Activated CD4-positive, alpha-beta T cell treated with anti-CD3 and anti-CD28 coated beads, Interleukin-2, Interleukin-4, amounts not matched to agents 100 ng/mL and 50 ng/mL, durations not matched to agents 16 hours and 8 hours (primary cell): ENCODE measurements at places on chromosomes 13 and 19.

GRCh38 chr19:19151418-19151817 is 13.1 kb upstream of the TMEM161A start:
- DNase-seq, result no peak

DNA sequence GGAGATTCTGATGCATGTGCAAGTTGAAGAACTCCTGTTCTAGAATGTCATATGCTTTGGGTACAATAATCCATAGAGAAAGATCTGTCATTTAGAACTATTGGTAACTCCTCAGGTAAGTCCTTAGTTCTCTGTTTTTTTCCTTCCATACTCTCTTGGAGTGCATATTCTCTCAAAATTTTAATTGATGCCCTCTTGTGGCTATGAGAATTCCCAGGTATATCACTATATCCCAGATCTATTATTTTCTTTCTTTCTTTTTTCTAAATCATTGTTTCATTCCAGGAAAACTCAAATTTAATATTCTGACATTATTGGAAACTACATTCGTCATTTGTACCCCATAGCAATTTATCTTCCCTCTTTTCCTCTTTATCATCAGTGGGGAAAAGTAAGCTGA is 485.4 kb downstream of the KLF5 start:
- DNase-seq, result no peak

DNA sequence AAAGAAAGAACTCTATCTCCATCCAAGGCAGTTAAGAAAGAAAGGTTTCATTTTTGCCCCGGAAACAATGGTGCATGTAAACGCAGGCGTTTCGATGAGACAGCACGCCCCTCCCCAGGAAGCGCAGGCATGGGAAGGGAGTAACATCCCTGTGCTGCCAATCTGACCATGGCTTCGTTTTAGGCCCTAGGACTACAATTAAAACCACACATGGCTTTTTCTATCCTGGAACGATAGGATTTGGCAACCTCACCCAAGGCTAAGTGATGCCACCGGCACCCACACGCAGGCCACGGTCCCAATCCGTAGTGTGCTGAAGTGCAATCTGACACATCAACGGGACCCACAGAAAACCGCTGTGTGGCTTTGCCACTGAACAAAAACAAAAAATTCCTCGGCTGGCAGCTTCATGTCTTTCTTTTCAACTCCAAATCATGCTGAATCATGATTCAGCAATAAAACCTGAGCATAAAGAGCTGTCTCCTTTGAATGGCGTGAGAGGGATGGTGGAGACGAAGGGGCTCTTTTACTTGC is 24.2 kb downstream of the RANBP3 start:
- DNase-seq, result peak; percentile 44

DNA sequence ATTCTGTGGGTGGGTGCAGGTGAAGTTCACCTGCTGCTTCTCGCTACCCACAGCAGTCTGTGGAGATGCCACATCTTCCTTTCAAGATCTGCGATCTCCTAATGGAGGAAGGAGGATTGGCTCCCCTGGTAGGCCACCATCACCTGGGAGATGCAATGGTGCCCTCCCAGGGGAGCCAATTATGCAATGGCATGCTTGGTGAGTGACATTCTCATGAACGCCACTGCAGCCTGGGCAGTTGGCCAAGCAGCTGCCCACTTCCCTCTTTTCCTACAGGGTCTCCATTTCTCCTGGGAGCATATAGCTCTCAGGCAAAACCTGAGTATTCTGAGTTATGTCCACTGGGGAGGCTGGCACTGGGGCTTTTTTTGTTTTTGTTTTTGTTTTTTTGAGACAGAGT is 83.5 kb upstream of the KCTD15 start:
- DNase-seq, result no peak

- DNase-seq, result no peak
These were observed 107.0 kb upstream of the GPR12 start for GRCh38 chr13:26867451-26868091.

- DNase-seq, result no peak
These were observed 128.2 kb downstream of the MZT1 start for GRCh38 chr13:72599178-72599743.

DNA sequence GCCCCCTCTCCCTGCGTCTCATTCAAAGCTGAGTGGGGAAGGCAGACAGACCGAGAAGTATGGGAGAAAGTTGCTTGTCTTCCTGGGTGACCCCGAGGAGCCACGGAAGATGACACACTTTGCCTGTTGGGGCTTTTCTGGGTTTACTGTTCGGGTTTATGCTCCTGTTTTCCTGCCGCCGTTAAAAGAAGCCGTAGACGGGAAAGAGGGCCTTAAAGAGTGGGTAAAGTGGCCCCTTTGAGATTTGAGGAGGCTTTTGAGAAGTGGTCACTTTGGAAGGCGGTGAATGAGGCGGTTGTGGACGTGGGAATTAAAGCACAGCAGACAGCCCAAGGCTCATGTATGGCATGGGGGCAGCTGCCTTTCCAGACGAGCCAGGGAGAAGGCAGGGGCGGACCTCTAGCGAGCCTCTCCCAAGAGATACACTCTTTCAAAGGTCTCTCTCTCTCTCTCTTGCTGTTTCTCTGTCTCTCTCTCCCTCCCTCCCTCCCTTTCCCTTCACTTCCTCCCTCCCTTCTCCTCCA is 493 bp upstream of the LHFPL6 start:
- DNase-seq, result no peak

- no peak for DNase-seq
These were observed 119.1 kb downstream of the KLF12 start for GRCh38 chr13:74015137-74015536.

GRCh38 chr19:47243776-47244547 is 12.4 kb upstream of the CCDC9 start:
- peak; percentile 95 for DNase-seq

DNA sequence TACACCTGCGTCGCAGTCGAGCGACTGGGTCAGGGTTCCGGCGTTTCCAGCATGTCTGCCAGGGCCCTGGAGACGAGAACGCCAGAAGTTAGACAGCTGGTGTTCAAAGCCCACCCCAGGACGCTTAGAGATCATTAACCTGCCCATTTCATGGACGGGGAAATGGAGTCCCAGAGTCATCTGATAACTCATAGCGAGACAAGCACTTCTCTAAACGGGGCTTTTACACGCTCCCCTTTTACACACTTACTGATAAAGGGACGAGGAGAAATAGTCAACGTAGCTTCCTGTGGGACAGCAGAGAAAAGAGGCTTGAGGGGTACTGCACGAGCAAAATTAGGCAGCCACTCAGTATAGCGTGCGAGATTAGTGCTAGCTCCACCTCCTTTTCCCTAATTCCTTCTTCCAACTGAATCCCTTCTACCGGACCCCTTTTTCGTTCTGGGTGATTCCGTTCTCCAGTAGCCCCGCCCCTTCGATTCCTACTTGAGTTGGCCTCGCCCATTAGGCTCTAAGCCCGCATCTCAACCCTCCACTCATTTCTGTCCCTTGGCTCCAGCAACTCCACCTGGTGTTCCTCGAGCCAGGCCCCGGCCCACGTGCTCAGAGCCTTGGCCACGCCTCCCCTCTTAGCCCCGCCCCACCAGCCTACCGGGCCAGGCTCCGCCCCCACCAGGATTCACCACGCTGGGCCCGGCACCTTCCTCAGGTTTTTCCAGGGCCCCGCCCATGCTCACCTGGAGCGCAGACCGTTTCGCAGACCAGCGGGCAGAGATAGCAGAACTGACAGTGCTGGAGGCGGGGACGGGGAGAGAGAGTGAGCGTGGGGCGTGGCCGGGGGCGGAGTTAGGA is 3.7 kb downstream of the HRC start:
- no peak for DNase-seq

GRCh38 chr19:33376423-33376822 is 2.9 kb downstream of the CEBPG start:
- no peak for DNase-seq

- no peak for DNase-seq
These were observed 368.0 kb downstream of the FGF14 start for GRCh38 chr13:102033857-102034331.

DNA sequence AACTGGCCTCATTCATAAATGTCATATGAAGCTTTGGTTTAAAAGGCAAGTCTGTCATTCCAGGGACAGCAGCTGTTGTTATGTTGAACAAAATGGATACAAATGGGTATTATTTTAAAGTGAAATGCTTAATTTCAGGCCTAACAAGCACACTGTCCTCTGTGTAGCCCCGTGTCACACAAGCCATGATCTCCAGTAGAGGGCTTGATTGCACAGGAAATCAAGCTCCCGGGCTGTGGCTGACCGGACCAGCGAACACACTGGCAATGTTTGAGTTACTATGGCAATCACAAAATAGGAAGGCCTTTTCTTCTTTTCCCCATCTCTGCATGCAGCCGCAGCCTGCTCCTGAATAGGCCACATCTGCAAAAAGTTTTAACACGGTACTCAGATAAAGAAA is 64.0 kb upstream of the GSX1 start:
- DNase-seq, result no peak

DNA sequence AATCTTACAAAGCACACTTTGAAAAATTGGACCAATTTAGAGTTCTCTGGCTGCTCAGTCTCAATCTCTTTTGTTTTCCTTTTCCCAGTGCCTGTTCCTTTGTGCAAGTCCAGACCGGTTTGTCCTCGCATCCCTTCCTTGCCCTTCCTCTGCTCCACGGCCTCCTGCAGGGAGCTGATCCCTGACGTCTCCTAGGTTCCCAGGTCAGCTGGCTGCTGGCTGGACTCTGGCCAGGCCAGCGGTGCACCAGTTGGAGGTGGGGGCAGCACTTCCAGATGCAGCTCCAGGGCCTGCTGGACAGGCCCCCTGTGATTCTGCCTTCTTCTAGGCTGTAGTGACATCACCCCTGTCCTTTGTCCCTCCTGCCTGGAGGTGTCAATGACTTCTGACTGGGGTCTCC is 44.0 kb upstream of the KPNA3 start:
- DNase-seq, result no peak

- no peak for DNase-seq
These were observed 5.4 kb downstream of the TFDP1 start for GRCh38 chr13:113589961-113590339.

- no peak for DNase-seq
These were observed 10.0 kb downstream of the FNDC3A start for GRCh38 chr13:48985756-48986155.

GRCh38 chr13:91154558-91155353 is 192.7 kb upstream of the MIR17HG start:
- DNase-seq, result no peak

GRCh38 chr13:33742321-33742720 is 75.6 kb upstream of the RFC3 start:
- no peak for DNase-seq

DNA sequence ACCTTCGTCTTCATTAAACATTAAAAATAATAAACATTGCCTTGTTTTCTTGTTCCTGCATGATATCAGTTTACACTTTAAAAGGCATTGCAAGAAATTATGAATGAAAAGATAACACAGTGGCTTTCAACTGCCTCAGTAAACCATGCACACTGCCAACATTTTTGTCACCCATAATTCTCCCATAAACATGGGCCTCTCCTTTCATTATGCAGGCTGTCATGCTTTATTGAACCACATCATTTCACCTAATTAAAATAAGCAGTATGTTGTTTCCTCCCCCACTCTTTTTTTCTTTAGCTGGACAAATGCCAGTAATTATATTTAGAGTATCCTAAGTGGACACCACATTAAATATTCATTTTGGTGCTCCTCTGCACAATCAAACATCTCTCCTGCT is 1566.5 kb upstream of the SLC10A2 start:
- no peak for DNase-seq

GRCh38 chr13:36366031-36366430 is 19.8 kb upstream of the SPART start:
- no peak for DNase-seq

GRCh38 chr13:75530549-75530961 is 7.1 kb downstream of the COMMD6 start:
- no peak for DNase-seq
